ENCODE measurements at places on chromosomes 2 and 18.

GRCh38 chr18:77337604-77338003, 88.0 kb downstream of the GALR1 start:
- no peak for DNase-seq

GRCh38 chr2:72274380-72274797, 126.7 kb upstream of the CYP26B1 start:
- no peak for DNase-seq

DNA sequence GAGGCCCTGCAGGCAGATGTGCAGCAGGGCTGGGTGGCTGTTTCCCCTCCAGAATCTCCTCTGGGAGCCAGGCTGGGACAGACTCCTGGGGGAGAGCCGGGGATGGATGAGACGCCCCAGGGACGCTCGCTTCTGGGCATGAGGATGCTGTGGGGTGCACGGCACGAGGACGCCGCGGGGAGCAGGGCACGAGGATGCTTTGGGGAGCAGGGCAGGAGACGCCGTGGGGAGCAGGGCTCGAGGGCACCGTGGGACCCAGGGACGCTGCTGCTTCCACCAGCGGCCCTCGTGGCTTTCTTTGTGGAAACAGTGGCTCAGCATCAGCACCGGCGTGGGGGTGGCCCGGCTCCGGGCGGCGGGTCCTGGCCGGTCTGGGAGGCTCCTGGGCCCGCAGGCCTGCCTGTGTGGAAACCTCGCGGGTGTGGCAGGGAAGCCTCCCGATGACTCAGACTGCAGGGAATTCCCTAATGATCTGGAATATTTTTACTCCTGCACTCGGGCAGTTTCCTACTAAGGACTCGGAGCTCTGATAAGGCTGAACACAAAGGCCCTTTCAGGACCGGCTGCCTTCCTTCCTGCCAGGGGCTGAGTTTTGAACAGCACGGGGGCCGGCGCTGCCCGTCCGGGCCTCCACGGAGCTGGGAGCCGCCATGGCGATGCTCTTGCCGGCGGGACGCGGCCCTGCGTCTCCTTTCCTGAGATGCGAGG, 62.6 kb downstream of the NFATC1 start:
- DNase-seq = no peak

DNA sequence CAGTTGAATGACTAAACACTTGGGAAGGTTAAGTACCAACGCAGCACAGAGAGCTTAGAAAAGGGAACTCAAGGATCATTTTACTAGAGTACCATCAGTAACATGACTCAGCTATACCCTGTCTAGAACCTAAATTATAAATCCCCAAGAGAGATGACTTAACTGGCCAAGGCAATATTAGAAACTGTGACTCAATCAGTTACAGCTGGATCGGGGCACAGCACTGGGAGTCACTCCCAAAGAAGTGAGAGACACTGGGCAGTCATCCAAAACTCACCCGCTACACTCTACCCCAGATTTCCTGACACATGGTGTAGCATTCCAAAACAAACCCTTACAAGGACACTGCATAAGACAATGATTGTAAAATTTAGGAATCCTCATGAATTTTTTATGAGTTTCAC, 17.7 kb downstream of the IWS1 start:
- no peak for DNase-seq

DNA sequence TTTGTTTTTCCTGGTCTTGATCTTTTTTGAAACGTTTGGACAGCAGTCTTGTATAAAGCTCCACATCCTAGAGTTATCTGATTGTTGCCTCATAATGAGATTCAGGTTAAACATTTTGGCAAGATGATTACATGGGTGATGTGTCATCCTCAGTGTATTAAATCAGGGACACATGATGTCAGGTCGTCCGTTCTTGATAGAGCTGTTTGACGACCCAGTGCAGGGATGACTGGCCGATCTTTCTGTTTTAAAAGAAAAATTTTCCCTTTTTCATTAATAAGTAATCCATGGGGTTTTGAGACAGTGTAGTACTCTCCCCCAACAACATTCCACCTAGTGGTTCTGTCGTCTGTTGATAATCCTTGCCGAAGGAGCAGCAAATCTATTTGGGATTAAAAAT, 44.5 kb upstream of the SERPINB2 start:
- DNase-seq = no peak

GRCh38 chr2:46812361-46813019, 103.1 kb downstream of the MCFD2 start:
- no peak for DNase-seq
